ENCODE measurements at places on chromosomes 5 and 9.

- no peak for DNase-seq
Measured at GRCh38 chr5:109256486-109256885, 153.3 kb downstream of the PJA2 start.

- no peak for DNase-seq
Measured at GRCh38 chr9:71127301-71127700, 5.9 kb upstream of the TRPM3 start.

DNA sequence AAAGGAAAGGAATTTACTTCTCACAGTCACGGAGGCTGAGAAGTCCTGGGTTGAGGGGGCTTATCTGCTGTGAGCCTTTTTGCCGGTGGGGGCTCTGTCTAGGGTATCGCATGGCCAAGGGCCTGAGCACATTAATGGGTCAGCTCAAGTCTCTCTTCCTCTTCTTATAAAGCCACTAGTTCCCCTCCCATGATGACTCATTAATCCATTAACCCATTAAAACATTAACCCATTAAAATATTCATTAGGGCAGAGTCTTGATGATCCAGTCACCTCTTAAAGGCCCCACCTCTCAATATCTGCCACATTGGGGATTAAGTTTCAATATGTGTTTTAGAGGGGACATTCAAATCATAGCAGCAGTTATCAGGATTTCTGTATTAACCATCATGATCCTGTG lies 406.3 kb downstream of the SPOCK1 start:
- no peak for DNase-seq

GRCh38 chr9:129932303-129933151 lies 97.3 kb downstream of the USP20 start:
- no peak for DNase-seq

DNA sequence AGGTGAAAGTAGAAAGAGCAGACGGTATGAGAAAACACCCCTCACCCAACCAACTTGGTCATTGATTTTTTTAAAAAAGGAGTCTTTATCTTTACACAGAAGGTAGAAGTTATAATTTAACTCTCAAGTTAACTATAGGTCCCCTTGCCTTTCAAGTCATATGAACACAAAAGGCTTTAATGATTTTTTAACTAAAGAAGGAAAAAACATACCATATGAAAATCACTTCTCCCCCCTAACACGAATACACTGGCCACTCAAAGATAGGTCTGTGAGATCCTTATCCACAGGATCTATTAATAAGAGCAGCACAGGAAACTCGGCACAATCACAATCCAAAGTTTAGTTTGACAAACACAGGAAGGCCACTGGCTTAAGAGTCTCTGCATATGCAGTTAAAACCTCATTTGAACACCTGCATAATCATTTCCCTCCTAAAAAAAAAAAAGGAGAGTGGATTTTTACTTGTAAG lies 138.0 kb downstream of the ENC1 start:
- no peak for DNase-seq
